ENCODE measurements at places on chromosomes 4 and X.

GRCh38 chr4:36091997-36092396 lies 152.3 kb downstream of the ARAP2 start:
- no peak for DNase-seq

DNA sequence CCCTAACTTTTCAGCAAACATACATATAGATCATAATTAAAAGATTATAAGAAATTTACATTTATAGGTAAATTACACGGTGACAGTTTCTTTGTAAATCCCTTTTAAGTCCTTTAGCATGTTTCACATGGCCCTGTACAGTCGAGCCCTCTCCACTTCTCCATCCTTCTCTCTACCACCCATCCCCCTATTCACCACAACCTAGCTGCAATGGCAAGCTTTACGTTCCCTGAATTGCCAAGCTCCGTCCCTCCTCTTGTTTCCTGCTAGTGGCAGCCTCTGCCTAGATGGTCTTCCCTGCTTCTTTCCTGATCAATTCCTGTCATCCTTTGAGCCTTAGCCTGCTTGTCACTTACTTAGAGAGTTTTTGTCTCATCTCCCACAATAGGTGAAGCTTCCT lies 116.2 kb downstream of the TMA16 start:
- no peak for DNase-seq

DNA sequence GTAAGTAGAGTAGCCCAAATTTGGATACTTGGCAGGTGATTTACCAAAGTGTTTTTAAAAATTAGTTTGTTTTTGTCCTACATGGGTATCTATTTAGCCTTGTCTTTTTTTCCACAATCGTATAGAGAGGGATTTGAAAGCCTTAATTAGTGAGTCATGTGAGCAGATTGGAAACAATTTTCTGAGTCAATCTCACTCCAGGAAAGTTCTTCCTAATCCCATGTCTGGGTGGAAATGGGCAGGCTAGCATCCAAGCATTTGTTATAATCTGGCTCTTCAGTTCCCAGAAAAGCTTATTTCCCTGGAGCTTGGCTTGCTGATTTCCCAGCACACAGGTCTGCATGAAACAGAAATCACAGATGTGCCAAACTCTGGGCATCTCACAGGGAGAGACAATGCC lies 426.9 kb upstream of the BOD1L1 start:
- DNase-seq: no peak

DNA sequence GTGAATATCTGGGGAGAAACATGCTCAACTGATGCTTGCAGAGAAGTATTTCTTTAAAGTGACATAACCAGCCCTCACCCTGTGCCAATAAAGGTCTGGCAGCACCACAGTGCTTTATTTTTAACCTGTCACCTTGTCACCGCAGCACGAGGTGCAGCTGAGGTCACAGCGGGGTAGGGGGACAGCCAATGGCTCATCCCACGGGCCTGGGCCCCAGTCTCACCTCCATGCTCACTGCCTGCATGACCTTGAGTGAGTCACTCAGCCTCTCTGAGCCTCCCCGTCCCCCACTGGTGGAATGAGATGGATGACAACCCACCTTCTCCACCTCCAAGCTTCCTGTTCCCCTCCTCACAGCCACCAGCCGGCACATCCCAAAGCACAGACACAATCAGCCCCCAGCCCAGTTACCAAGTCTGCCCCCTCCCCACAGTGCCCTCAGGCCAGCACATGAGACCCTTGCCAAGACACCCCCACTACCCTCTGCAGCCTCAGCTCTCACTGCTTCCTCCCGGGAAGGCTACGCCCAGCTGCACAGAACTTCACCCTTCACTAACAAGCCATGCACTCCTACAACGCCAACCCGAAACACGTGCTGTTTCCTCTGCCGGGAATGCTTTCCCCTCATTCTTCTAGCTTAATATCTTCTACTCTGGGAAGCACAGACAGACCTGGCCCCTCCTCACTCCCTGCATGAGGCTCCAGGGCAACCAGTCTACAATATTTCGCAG lies 24.9 kb upstream of the MAN2B2 start:
- DNase-seq: no peak

DNA sequence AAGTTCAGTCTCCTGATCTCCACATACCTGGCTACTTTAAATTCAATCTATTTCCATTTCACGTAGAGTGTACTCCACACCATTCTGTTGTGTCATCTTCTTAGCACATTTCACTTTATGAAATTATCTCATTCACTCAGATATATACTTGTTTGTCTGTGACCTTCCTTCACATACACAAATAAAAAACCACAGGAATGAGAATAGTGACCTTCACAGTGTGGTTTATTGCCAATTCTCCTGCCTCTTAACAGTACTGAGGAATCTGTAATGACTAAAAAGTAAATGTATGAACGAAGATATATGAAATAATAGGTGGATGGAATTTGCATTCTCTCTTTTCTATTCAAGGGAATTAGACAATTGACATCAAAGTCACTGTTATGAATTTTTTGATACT lies 183.9 kb upstream of the PCDH7 start:
- peak; percentile 43 for DNase-seq

GRCh38 chr4:123849495-123849894 lies 452.9 kb downstream of the SPRY1 start:
- DNase-seq: no peak

DNA sequence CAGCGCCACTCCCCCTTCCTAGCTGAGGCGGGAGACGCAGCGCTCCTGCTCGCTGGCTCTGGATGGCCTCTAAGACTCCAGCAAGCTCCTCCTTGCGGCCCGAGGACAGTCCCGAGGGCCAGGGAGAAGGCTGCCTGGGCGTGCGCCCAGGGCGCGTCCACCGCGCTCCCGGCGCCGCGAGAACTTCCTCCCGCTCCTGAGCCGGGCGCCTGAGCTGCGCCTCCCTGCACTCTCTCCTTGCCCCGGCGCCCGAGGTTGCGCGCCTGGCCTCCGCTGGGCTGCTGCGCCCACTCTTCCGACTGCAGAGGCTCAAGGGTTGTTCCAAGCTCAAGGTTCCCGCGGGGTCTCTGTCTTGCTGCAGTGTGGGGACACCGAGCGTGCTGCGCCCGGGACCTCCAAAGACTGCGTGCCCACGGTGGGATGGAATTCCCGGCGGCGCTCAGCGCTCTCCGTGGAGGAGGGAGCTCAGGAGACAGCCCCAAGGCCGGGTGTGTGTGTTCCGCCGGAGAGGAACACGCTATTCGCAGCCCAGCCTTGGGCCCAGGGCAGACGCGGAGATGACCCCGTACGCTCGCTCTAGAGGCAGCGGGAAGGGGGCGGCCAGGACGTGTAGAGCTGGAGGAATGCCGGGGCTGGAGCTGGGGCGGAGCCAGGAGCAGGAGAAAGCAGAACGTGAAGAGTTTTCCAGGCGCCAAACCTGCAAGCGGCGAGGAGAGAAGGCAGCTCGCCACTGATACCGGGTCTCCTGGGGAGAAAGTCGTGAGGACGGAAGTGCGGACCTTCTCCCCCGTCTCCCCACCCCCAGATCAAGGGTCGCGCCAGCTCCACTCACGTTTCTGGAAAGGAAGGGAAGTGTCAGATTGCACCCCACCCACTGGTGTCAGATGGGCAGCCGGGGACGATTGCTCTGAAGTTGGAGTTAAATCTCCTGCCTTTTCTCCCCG lies at the start of gene ARHGAP6:
Gene ARHGAP6, minus strand, starts transcription at position 753 of the 944 bp plus-strand sequence. CDS start 1,092 bp downstream, outside the sequence.
- DNase-seq: peak; percentile 28

GRCh38 chr4:101953949-101954348 lies 163.4 kb downstream of the BANK1 start:
- peak; percentile 86 for DNase-seq

- DNase-seq: no peak
Measured at GRCh38 chr4:47704693-47705325, 133.1 kb downstream of the CORIN start.

DNA sequence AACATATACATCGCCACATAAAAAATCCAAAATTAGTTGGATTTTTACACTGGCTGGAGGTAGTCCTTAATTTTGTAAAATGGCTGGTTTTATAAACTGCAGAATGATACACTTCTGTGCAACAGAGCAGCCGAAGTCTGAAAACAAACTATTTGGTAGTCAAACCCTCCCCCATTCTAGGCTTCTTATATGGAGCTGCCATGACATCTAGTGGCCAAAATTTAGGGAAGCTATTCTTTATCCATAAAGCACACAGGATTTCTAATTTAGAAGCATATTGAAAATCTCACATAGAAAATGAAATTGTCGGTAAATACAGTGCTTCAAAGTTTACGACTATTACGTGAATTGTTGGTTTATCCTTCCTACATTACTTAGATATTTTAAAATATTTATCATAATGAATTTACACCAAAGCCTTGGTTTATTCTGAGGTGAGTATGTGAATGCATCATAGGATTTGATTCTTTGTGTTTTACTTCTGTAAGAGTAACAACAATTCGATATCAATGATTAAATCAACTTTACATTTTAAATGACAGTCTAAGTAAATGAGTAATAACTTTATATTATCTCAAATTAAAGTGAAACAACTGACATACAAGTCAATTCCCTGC lies 113.4 kb upstream of the FAM241A start:
- DNase-seq: peak; percentile 8

DNA sequence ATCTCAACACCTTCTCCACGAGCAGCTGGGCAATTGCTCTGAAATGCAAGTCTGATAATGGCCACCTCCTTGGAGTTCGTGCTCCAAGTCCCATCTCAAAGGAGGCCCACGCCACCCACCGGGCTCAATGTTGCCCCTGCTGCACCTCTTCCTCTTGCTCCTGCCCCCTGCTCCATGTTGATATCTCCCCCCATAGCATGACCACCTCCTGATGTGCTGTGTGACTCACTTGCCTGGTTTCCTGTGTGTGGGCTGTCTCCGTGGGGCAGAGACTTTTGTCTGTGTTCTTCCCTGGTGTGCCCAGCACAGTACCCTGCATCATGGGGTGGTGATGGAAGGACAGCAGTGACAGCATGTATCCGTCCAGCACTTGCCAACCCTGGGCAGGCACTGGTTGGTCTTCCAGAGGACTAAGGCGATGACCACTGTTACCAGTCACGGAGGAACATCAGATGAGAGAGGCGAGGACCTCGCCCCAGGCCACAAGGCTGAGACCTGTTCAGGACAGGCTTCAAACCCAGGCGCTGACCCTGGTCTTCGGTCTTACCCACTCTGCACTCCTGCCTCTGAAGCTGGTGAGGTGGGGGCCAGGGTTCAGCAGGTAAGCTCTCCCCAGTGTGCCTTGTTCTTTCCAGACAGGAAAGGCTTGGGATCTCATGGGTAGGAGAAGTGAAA lies 104.6 kb upstream of the LRPAP1 start:
- no peak for DNase-seq

- no peak for DNase-seq
Measured at GRCh38 chr4:172497321-172497720, 671.3 kb upstream of the GALNT7 start.

GRCh38 chr4:143336781-143337599 lies at the start of gene GAB1:
Gene GAB1 (plus strand): TSS chr4:143336876. CDS start chr4:143337189, 313 bp downstream.
- peak; percentile 22 for DNase-seq

GRCh38 chrX:12065251-12065650 lies 73.0 kb upstream of the FRMPD4 start:
- no peak for DNase-seq

DNA sequence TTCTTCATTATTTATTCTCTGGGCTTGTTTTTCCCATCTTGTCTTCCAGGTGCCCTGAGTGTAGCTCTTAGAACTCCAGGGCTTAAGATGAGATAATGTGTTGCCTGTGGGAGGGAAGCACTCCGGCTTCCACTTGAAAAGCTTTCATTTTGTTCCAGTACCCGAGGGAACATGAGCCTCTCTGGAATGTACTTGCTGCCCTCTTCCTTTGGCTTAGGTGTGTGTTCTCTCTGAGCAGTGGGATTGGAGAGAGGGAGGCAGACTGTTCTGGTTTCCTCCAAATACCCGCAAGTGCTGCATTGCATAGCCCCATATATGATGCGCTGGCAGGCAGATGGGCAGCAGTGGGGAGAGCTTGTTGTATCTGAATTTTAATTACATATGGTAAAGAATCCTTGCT lies 861 bp upstream of the DTHD1 start:
- DNase-seq: peak; percentile 79

GRCh38 chr4:154490234-154490582 lies 1.4 kb downstream of the DCHS2 start:
- no peak for DNase-seq

- no peak for DNase-seq
Measured at GRCh38 chr4:94477227-94477626, 25.5 kb downstream of the PDLIM5 start.
